Stimulated activated CD8-positive, alpha-beta memory T cell treated with anti-CD3 and anti-CD28 coated beads, Interleukin-2, amount 100 ng/mL, for 1 hour (primary cell): ENCODE measurements at places on chromosomes 1 and 21.

DNA sequence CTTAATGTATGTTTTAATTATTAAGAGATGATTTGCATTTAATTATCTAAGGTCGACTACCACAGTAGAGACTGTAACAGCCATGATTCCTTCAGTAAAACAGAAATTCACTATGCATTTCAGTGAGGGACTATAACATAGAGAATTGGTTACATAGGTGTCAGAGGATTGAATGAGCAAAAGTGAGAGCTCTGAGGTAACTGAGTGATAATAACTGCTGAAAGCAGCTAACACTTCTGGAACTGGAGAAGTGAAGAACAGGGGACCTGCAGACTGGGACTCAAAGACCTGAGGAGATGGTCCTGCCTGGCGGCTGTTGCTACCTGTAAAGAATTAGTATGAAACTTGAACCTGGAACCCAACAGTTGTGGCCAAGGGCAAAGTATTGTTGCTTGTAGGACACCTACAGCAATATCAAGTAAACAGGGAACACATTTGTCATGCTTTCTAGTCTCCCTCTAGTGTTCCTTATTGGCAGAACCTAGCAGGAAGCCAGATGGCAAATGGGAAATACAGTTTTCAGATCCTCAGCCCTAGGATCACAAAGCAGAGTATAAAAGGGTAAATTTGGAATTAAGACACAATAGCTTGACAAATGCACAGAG, 110.6 kb downstream of the HS2ST1 start:
- no peak for DNase-seq

DNA sequence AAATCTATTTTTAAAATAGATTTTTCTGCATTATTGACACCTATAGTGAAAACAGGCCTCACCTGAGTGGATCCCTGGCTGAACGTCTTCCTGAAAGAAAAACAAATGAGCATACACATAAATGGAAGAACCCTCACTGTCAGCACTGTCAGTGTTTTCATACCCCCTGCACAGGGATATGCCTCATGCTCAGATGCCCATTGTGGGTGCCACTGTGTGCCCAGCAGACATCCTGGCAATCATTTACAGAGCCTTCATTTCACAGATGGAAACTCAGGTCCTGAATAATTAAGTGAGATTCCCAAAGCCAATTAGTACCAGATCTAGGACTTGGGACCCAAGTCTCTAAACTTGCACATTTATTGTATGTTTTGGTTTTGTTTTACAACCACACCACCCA, 19.9 kb downstream of the FCRL1 start:
- no peak for DNase-seq

DNA sequence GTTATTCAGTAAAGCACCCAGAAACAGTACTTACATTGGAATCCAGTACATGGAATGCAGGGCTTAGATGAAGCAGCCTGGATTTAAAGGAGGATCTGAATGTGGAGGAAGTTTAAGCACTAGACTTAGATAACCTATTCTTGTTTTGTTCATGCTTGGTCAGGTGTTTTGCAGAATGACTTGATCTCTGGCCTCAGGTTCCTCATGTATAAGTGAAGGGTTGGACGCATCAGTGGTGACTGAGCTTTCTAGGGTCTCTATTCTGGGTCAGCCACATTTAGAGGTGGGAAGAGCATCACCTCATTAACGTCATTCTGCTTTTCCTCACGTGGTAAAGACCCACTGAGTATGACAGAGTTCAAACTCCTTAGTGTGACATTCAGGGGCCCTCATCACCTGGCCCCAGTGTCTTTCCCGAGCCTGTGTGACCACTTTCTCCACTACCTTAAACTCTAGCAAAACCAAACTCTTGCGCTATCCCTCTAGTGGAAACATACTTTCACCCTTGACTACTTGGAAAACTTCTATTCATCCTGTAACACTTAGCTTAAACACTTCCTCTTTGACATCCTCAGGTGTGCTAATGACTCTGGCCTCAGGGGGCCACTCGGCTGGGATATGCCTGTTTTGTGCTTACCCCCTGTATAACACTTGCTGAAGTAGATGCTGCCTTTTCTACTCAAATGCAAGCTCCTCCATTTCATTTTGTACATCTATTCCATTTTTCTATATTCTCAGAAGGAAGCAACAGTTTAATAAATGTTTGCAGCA, 871 bp upstream of the ERICH3 start:
- DNase-seq, result no peak

DNA sequence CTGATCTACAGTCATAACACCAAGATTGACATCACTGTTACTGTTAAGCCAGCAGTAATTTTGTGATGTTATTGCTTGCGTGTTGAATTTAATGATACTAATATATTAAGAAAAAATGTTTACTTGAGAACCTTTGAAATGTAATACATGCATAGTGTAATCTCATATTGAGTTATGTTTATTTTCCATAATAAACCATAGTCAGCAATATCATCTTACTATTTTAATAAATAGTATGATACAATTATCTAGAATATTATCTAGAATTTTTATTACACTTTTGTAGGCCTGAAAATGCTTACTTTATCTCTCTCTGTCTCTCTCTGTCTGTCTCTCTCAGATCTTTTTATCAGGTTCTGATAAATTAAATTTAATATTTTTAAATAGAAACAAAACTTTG, 843.1 kb downstream of the KCNT2 start:
- no peak for DNase-seq

DNA sequence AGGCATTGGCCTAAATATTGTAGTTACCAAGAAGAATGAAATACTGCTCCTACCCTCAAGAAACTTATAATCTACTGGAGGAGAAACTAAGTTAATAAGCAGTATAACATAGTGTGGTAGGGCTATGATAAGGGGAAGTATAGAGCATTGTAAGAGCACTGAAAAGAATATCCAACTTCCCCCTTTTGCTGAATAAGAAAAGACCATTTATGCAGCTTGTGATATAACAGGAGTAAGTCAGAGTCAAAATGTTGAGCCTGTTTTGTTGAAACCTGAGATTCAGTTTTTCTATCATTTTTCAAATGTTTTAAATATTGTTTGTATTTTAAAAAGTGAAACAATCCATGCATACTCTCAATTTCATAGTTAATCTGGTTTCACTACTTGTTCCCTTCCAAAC, 48.3 kb upstream of the FCRL4 start:
- DNase-seq, result no peak

DNA sequence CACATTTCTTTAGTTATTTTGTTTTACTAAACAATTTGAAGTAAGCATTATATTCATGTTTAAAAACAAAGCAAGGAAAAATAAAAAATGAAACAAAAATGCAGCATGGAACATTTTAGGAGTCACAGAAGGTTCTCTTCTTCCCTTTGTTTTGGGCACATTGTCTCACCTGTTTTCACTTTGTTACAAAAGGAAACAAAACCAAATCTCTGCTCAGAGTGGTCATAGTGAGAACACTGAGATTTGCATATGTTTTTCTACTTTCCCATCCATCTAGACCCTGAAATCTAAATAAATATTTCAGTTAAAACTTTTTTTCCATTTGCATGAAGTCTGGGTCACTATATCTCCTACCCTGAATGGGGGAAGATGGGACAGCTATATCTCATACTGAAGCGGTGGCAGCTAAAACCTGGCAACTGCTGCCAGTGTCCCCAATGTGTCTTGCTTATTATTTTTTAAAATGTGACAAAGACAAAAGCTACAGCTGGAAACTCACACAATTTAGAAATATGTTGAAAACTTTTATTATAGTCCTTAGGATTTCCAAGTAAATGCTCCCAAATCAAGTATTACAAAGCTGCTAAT, 3.5 kb downstream of the EXOC8 start:
- no peak for DNase-seq
